ENCODE measurements at places on chromosomes 2 and 18. TPM values are rescaled to one million over a fixed set of nuclear protein-coding genes. Genes with fewer than 3 reads are reported as not detected.

Gene NIFK
- 17.9 TPM for polyA plus RNA-seq

Gene LIPG
- polyA plus RNA-seq = 0.07 TPM

Gene OSBPL6
- 2.3 TPM for polyA plus RNA-seq

Gene GAL3ST2
- 0.09 TPM for polyA plus RNA-seq

Gene MEMO1
- polyA plus RNA-seq = 37.0 TPM

Gene SATB2
- 0.75 TPM for polyA plus RNA-seq

Gene IL36B
- polyA plus RNA-seq = not detected

Gene RIT2
- polyA plus RNA-seq = not detected

Gene AGXT
- 0.14 TPM for polyA plus RNA-seq

Gene CNNM3
- 7.2 TPM for polyA plus RNA-seq

Gene LYG2
- not detected for polyA plus RNA-seq

Gene CNOT11
- polyA plus RNA-seq = 26.0 TPM

Gene KCNIP3
- polyA plus RNA-seq = 3.9 TPM

Gene EML6
- 0.43 TPM for polyA plus RNA-seq

Gene MC2R
- polyA plus RNA-seq = not detected

Gene SIGLEC15
- 0.09 TPM for polyA plus RNA-seq

Gene CLIP4
- polyA plus RNA-seq = 27.9 TPM

Gene CAPG
- polyA plus RNA-seq = 13.2 TPM

Gene NLRC4
- polyA plus RNA-seq = 0.41 TPM

Gene ST8SIA3
- under 0.01 TPM for polyA plus RNA-seq

Gene UBXN2A
- 14.7 TPM for polyA plus RNA-seq

Gene TTN
- polyA plus RNA-seq = 266 TPM

Gene TSN
- 21.3 TPM for polyA plus RNA-seq

Gene PSMG2
- 62.4 TPM for polyA plus RNA-seq

Gene DSG1
- polyA plus RNA-seq = 0.34 TPM

Gene ALPG
- not detected for polyA plus RNA-seq

Gene LDLRAD4
- polyA plus RNA-seq = 25.7 TPM

Gene EVX2
- not detected for polyA plus RNA-seq

Gene SLC9A4
- polyA plus RNA-seq = not detected

Gene TUBA4A
- 131 TPM for polyA plus RNA-seq

Gene CARF
- 2.8 TPM for polyA plus RNA-seq

Gene TFCP2L1
- 0.38 TPM for polyA plus RNA-seq

Gene ASXL3
- 0.97 TPM for polyA plus RNA-seq

Gene DCDC2C
- polyA plus RNA-seq = not detected

Gene CD28
- 0.14 TPM for polyA plus RNA-seq

Gene CIAO1
- 30.3 TPM for polyA plus RNA-seq

Data from right cardiac atrium (tissue), 5 donors.